ENCODE measurements at places on chromosomes 6 and 20.

GRCh38 chr6:112216662-112217551, 37.5 kb downstream of the LAMA4 start:
- DNase-seq = no peak

DNA sequence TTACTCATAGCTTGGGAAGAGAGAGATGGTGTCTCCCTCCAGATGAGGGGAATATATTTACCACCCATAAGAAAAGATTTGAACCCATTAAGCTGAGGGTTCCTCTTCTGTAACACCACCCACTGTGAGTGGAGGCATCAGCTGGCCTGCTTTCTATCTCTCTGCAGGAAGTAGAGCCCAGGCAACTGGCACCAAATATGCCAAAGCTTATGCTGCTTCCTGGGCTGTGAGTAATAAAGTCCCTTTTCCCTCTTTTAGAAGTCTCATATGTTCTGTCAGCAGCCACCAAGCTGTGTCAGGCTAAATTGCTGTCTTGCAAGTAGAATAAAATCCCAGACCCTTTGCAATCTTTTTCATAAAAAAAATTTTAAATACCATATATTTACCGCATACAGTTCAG, 241.4 kb downstream of the LAMA2 start:
- no peak for DNase-seq

DNA sequence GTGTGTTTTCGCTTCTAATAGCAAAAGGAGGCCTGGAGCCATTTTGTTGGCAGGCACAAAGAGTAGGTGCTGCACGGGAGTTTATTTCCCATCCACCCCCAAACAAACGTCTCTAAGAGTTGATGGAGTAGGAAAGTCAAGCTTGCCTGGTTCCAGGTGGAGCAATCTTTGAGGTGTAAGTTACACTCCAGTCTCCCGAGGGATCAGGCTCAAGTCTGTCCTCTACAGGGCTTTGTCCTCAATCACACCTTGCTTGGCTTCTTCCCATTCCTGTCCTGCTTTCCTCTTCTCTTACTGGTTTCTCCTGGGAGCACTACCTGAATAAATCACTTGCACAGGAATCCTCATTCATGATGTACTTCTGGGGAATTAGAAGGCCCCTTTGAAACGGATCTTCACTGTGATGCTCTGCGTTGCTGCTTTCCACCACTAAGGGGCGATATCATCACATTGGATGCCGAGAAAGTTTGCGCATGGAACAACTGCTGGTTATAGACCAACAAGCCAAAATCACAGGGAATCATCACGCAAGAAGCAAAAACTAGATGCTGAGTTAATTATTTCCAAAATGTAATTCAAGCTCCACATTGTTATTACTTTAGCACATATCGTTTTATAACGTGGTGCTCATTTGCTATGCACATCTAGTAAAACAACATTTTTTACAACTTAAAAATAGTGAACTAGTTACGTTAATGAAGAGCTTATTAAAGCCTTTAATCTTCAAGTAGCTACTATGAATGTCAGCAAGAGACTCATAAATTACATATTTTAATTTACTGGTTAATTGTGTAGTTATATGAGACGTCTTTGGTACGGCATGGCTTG, 156.8 kb downstream of the DNAH8 start:
- DNase-seq = peak; percentile 24

DNA sequence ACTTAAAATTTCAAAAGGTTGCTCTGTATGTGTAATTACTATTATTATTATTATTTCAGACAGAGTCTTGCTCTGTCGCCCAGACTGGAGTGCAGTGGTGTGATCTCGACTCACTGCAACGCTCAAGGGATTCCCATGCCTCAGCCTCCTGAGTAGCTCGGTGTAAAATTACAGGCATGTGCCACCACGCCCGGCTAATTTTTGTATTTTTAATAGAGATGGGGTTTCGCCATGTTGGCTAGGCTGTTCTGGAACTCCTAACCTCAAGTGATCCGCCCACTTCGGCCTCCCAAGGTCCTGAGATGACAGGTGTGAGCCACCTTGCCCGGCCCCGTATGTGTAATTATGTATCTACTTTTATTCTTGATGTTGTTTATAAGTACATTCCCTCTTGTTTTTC, 65.3 kb upstream of the ZNF217 start:
- DNase-seq = no peak

DNA sequence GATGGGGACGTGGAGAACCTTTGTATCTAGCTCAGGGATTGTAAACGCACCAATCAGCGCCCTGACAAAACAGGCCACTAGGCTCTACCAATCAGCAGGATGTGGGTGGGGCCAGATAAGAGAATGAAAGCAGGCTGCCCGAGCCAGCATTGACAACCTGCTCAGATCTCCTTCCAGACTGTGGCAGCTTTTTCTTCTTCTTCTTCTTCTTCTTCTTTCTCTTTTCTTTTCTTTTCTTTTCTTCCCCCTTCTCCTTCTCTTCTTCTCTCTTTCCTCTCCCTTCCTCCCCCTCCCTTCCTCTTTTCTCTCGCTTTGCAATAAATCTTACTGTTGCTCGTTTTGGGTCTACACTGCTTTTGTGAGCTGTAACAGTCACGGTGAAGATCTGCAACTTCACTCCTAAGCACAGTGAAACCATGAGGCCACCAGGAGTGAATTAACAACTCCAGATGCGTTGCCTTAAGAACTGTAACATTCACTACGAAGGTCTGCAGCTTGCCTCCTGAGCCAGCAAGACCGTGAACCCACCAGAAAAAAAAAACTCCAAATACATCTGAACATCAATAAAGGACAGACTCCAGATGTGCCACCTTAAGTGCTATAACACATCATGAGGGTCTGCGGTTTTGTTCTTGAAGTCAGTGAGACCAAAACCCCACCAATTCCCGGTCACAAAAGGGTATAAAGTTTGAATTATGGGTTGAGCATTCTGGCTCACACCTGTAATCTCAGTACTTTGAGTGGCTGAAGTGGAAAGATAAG, 19.6 kb upstream of the SERPINB1 start:
- DNase-seq = no peak

GRCh38 chr6:111534231-111534751, 51.3 kb upstream of the REV3L start:
- DNase-seq = no peak

- no peak for DNase-seq
Measured at GRCh38 chr6:107642861-107643328, 153.0 kb downstream of the SOBP start.

GRCh38 chr20:15637950-15638754, 935.1 kb downstream of the KIF16B start:
- no peak for DNase-seq

DNA sequence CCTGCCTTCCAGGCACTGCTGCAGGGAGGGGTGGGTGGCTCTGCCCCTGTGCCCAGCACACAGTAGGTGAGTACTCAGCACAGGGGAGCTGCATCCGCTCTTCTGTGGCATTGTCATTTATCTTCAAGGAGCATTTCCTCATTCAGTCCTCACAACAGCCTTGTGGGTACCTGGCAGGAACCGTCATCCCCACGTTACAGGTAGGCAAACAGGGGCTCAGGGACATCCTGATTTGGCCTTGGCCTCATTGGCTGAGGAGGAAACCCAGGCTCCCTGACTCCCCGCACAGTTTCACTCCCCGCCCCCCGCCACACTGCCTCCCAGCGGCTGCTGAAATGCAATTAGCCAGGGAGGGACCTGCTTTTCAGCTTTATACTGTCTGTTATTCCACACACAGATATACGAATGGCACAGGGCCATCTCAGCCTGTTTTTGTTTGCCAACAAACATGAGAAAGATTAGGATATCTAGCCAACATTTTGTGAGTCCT, 24.2 kb upstream of the PNPLA1 start:
- DNase-seq = no peak

DNA sequence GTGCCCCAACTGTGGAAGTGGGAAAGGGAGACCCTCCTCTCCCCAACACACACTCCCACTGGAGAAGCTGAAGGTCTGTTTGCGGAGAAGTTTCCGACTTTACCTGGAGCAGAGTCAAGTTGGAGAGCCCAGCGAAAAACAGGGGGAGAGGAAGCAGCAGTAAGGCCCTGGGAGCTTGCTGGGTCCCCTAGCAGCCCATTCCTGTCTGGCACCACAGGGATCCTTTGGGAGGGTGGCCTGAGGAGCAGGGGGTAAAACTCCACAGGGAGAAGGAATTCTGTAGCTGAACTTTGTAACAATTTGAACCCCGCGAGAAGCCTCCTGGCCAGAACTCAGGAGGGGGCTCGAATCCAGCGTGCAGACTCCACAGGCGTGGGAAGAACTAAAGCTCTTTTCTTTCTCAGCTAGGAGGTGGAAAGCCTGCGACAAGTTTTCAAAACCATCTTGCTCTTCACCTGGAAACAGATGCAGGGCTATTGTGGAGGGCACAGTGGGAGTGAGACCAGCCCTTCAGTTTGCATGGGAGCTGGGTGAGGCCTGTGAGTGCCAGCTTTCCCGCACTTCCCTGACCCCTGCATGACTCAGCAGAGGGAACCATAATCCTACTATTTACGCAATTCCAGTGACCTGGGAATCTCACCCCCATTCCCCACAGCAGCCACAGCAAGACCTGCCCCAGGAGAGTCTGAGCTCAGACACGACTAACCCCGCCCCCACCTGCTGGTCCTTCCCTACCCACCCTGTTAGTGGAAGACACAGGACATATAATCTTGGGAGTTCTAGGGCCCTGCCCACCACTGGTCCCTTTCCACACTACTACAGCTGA, 25.8 kb downstream of the SERPINB9 start:
- DNase-seq = no peak

GRCh38 chr6:41964201-41964887, 22.7 kb upstream of the CCND3 start:
- DNase-seq = no peak

DNA sequence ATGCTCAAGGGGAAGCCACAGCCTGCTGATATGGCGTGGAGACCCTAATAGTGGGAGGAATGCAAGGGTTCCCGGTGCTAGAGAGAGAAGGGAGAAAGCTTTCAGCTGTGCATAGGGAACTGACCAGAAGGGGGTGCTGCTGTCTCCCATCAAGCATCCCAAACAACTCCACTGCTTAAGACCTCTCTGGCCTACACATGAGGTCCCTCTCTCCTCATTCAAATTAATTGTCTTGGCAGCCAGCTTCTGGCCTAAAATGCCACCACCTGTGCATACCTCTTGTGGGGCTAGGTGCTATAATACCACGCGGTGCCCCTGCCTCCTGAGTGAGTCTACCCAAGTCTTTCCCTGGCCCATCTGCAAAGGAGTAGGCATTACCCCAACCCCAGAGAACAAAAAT, 14.5 kb downstream of the ADISSP start:
- no peak for DNase-seq

- no peak for DNase-seq
Measured at GRCh38 chr20:33284937-33285336, 1.9 kb downstream of the BPIFB1 start.

DNA sequence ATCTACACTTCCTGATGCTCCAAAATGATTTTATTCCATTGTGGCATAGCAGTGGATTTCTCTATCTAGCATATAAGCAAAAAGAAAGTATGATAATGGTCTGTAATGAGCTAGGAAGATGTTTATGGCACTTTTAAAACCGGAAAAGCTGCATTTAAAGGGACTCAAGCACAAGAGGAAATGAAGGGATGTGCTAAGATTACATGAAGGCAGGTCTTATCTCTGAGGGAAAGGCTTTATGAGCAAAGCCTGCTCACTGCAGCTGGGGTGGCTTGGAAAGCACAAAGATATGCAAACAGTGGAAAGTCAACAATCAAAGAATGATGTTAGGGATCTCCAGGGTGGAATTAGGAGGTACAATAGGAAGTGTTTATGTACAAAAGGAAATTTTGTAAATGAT, 138.2 kb downstream of the TENT5A start:
- DNase-seq = no peak

DNA sequence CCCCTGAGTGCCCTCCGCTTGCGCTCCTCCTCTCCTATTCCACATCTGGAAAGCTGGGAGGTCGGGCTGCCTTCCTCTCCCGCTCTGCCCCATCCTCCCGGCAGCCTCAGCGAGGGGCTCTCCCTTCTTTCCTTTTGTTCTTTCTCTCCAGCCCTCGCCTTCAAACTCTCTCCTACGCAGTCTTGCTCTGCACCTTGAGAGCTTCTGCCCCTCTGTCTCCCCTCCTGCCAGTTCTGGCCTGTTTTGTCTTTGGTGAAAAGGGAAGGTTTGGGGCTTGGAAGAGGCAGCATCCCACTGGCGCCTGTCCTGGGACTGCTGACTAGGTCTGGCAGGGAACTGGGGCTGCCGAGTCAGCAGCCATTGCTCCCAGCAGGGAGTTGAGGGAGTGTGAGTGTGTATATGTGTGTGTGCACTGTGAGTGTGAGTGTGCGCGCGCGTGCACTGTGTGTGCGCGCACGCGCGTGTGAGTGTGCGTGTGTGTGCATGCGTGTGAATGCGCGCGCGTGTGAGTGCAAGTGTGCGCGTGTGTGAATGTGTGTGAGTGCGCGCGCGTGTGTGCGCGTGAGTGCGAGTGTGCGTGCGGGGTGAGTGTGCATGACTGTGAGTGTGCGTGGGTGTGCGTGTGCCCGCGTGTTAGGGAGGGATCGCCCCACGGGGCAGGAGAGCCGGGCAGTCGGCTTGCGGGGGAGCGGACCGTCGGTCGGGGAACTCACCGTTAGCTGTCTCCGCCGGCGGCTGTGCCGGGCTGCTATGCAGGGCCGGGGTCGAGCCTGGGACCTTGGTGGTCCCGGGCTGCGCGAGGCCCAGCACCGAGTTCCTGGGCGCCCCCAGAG, 523 bp downstream of the CPXM1 start:
- no peak for DNase-seq

GRCh38 chr6:7098993-7099392, 8.8 kb upstream of the RREB1 start:
- DNase-seq = no peak

DNA sequence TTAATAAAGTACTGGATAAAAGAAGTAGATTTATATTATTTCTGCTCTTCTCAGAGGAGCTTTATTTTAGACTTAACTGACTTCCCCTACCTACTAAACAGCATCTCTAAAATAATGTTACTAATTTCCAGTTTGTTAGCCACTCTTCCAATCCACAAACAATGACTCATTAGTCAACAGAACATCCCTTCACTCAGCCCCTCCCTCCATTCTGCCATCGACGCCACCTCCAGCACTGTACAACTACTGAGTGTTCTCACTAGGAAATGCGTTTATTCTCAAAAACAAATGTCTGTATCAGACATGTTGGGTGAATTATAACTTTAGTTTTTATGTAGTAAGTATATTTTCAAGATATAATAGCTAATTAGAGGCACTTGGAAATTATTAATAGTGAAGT, 427.0 kb downstream of the EYS start:
- DNase-seq = no peak

- no peak for DNase-seq
Measured at GRCh38 chr20:13105864-13106457, 97.2 kb downstream of the SPTLC3 start.
